ENCODE measurements at places on chromosomes 5 and 9.

DNA sequence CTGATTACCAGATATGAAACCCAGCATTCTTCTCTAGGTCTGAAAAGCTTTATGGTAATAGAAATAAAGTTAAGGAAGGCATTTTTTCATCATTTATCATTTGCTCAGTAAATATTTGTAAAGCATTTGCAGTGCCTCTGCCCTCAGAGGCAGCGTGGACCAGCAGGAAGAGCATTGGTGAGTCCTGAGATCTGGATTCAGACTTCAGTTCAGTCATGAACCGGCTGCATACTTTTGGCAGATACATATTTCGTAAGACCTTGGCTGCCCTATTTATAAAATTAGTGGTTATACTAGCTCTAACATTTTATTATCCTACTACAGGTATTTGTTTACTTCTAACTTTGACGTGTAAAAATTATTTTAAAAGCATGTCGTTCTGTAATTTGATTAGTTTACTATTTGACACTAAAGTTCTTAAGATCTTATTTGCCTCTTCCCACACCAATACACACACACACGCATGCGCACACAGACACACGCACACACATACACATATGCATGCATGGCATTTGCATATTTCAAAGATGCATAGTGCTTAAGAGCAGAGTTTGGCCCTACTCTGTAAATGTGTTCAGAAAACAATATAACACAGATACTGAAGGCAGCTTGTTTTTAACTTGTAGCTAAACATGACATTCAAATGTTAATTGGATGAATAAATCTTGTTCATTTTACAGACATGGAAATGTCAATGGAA lies 101.9 kb downstream of the RPS23 start:
- DNase-seq, result no peak

GRCh38 chr9:132577119-132577518 lies 5.3 kb upstream of the BARHL1 start:
- no peak for DNase-seq

DNA sequence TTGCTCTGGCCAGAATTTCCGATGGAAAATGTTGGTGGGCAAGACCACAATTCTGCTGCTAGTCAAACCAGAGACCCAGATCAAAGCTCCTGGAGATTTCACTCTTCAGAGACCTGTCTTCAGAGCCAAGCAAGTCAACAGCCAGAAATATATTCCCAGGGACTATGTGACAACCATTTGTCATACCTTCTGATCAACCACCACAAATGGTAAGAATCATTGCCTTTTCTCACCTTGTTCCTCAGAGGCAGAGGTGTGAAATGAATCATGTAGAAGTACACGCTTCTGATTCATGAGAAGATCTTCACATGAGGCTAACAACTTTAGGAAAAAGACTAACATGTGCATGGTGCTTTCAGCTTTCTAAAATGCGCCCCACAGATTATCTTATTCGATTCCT lies 53.5 kb downstream of the SUSD1 start:
- no peak for DNase-seq

DNA sequence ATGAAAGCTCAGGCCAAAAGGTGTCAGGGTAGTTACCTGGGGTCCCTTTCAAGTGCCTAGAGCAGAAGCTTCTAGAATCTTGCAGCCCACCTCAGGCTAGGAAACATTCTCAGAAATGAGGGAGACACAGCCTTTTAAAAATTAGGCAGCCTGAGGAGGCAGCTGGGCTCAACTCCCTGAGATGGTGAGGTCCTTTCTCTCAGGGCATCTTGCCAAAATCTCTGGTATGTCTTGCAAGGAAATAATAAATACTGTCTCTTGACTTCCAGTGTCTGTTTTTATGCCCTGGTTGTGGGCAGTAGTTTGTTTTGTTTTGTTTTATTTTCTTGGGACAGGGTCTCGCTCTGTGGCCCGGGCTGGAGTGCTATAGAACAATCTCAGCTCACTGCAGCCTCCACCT lies 100.9 kb upstream of the APC start:
- no peak for DNase-seq

DNA sequence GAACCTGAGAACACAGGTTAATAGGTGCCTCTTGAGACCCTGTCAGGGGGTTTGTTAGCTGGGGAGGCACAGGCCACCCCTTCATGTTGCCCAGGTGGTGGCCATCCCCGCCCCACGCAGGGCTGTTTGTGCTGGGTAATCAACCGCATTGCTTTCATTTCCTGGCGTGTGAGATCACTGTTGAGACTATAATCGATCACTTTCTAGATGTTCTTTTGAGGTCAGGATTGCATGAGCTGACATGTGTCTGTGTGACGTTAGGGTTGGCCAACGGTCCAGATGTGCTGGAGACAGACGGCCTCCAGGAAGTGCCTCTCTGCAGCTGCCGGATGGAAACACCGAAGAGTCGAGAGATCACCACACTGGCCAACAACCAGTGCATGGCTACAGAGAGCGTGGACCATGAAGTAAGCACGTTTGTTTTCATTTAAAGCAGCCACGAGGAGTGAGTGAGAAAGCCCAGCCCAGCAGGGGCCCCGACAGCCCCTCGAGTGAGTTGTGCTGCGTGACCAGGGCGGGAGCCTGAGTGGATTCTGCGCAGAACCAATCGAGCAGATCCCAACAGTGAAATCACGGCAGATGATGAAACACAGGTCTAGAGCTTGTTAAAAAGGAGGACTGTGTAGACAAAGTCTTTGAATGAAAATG lies 115.0 kb upstream of the CACNA1B start:
- peak; percentile 37 for DNase-seq

DNA sequence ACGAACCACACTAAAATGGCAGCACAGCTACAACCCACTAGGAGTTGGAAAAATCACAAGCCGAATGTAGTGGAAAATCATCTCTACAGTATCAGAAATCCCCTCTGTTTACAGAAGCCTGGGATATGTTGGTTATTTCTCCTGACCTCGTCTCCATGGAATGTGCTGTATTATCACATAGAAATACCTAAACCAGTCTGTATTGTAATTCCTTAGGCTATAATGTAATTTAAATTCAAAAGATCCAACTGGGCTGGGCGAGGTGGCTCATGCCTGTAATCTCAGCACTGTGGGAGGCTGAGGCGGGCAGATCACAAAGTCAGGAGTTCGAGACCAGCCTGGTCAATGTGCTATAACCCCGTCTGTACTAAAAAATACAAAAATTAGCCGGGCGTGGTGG lies 244.8 kb upstream of the MPDZ start:
- DNase-seq, result no peak

GRCh38 chr9:3018691-3019230 lies 174.9 kb upstream of the PUM3 start:
- DNase-seq, result no peak

DNA sequence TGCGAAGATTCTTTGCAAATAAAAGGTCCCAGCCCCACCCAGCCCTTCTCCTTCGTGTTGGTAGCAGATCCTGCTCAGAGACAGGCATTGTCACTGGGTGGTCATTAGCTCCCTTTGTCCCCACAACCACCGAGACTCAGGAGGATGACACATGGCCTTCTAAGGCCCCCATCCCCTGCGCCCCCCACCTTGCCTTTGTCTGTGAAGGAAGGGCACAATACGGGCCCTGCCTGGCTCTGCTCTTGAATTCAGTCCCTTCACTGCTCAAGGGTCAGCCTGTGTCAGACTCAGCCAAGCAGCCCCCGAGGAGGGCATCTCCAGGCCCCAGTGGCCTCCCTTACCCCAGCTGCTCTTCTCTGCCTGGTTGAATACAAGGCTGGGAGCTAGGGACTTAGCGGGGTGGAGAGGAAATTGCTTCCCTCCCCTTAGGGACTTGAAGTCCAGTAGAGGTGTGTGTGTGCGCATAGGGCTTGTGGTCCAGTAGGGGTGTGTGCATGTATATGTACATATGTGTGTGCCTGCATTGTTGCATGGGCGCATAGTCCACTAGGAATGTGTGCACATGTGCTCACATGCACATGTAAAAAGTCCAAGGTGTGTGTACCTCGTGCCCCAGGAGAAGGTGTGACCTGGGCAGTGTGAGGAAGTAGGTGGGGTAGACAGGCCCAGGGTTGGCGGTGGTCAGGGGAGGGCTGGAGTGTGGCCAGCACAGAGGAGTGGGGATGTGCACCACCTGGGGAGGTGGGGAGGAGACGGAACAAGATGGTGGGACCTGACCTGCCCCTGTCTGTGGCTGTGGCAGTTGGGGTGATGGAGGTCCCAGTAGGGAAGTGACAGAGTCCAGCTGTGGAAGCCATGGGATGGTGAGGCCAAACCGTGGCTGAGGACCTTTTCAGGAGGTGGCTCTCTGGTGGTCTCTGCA lies 59.1 kb downstream of the PHF2 start:
- DNase-seq, result no peak

GRCh38 chr5:171595401-171595800 lies 176.0 kb downstream of the FGF18 start:
- no peak for DNase-seq

DNA sequence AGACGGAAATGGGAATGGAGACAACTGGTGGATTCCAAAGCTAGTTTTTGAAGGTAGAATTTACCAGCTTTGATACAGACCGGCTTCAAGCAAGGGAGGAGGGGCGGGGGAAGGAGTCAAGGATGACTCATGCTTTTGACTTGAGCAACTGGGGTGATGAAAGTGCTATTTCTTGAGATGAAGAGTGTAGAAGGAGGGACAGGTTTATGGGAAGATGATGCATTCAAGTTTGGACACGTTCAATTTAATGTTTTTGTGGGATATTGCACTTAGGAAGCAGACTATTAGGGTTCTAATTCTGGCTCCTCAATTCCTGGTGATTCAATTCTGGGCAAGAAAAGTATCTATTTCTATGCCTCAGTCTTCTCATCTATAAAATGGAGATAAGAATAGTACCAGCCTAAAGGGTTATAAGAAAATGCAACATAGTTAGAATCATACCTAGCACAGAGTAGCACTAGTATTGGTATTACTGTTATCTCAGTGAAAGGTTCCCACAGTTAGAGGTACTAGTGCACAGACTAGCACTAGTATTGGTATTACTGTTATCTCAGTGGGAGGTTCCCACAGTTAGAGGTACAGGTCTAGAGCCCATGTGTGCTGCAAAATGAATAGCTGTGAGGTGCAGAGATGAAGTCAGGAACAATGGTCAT lies 4.6 kb downstream of the NIPAL4 start:
- no peak for DNase-seq

- no peak for DNase-seq
Observed at GRCh38 chr5:34684281-34684979, 28.3 kb downstream of the RAI14 start.

GRCh38 chr9:15155323-15155722 lies 151.7 kb downstream of the TTC39B start:
- DNase-seq, result no peak

DNA sequence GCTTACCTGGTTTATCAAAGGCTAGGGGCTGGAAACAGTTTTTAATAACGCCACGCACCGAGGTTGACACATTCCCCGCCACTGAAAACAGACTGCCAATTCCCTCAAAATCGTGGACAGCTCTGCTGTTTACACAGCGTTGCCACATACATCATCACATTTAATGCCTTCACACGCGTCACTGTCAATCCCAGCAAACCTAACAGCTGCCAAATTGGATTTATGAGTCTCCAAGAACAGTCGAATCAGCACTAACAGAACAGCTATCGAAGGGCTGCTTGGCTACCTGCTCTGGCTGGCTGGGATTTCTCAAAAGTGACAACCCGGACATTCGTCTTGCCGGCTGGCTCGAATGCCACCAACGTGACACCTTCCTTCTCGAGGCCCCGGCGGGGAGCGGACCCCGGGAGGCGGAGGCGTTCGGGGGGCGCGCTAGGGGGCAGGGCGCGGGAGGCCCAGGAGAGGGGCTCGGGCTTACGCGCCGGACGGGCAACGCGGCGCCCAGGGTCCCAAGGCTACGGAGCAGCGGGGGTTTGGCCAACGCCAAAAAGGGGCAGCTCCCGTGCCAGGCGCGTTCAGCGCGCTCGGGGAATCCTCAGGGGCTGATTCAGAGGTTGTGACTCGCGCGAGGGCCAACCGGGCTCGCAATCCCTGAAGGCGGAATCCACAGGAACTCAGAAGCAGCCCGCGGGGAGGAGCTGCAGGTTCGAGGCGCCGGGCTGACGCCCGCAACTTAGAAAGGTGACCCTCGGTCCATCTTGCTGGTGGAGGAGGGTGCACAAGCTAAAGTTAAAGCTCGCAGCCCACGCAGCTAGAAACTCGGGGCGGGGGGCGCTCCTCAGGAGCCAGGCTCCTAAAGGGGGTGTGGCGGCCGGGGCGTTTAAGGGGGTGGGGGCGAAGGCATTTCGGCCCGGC lies 1.2 kb downstream of the CDC14B start:
- DNase-seq, result no peak

- no peak for DNase-seq
Observed at GRCh38 chr5:104541141-104541785, 978.7 kb upstream of the NUDT12 start.

GRCh38 chr5:177449140-177450061 lies 2.8 kb downstream of the PRR7 start:
- no peak for DNase-seq
